ENCODE measurements at places on chromosomes 12 and 14. TPM values are rescaled to one million over a fixed set of nuclear protein-coding genes. Genes with fewer than 3 reads are reported as not detected.

MUCL1 gene
- total RNA-seq = not detected

GALNT9 gene
- total RNA-seq = 4.8 TPM

TPH2 gene
- not detected for total RNA-seq

NGB gene
- not detected for total RNA-seq

MEG3 gene
- 52.4 TPM for total RNA-seq

GUCY2C gene
- total RNA-seq = not detected

NTS gene
- total RNA-seq = 51.2 TPM

SMOC1 gene
- total RNA-seq = 16.4 TPM

FAM186B gene
- 0.16 TPM for total RNA-seq

HELB gene
- 1.6 TPM for total RNA-seq

KCNC2 gene
- total RNA-seq = not detected

TIGAR gene
- total RNA-seq = 42.0 TPM

IFNG-AS1 gene
- not detected for total RNA-seq

SUSD6 gene
- 6.0 TPM for total RNA-seq

RTL1 gene
- total RNA-seq = 0.19 TPM
